ENCODE measurements at places on chromosomes 1 and 21. TPM values are rescaled to one million over a fixed set of nuclear protein-coding genes. Genes with fewer than 3 reads are reported as not detected.

Gene SPATA45
- total RNA-seq = not detected

Gene GBP7
- not detected for total RNA-seq

Gene OR1C1
- total RNA-seq = not detected

Gene GAS5
- total RNA-seq = 352 TPM

DNA sequence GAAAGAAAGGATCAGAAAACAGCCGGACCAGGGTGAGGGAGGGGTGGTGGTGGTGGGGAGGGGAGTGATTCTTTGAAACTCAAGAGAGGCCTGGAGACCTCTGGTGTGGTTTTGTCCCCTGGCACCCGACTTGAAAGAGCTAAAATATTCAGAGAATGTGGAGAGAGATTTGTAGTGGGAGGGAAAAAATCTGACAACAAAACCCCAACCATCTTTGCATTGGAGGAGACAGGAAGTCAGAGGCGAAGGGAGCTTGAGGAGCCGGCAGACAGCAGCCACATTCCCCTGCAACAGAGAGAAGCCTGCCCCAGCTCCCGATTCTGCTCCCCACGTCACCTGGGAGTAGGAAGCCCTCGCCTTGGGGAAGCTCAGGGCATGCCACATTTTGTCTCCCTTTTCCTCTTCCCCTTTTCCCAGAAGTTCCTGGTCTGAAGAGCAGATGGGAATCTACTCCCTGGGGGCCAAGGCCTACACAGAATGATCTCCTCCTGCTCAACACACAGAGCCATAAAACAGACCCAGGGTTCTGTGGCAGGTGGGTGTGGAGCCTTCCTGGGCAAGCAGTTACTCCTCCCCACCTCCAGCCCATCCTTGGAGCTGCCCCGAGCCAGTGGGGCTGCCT, 84.9 kb downstream of the ITPKB start:
- no peak for DNase-seq

- no peak for DNase-seq
Measured at GRCh38 chr1:209397910-209398309, 185.6 kb upstream of the CAMK1G start.

GRCh38 chr1:113821916-113822315, 9.6 kb upstream of the RSBN1 start:
- no peak for DNase-seq

- no peak for DNase-seq
Measured at GRCh38 chr1:44029260-44029910, 1.9 kb downstream of the SLC6A9 start.

DNA sequence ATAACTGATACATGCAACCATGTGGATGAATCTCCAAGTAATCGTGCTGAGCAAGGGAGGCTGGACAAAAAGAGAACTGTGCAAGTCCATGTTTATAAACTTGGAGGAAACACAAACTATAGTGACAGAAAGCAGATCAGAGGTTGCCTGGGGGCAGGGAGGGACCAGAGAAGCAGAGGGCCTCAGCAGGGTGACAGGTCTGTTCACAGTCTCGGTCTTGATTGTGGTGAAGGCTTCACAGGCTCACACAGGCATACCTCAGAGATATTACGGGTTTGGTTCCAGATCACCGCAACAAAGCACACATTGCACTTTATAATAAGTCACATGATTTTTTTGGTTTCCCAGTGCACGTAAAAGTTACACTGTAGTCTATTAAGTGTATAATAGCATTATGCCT, 28.5 kb downstream of the ACOT7 start:
- DNase-seq = no peak

DNA sequence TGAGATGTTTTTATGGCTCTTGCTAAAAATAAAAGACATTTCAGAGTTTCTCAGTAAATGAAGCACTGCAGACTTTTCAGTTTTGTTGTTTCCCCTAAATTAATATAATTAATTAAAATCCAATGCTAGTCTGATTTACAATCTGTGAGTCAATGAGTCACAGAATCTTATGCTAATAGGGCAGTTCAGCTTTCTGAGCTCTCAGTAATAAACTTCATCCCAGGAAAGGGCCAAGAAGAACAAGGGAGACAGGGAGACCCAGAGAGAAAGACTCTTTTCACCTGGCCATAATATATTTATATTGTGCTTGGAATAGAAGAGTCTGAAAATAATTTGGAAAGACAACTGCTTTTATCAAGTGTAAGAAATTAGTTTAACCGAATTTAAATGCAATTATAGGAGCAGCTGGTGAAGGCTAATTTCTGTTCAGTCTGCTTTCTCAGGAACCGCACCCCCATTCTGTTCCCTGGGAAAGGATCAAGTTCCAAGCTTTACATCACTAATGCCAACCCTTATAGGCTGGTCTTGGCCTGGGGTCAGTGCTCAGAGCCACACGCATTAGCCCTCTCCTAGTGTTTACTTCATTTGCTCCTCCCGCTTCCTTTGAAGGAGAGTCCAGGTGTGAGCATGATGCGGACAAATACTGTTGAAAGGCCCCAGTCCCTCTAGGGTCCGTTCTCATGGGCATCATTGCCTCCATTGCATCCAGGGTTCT, 145.6 kb downstream of the ZBTB18 start:
- no peak for DNase-seq

GRCh38 chr1:112826217-112826944, 111.2 kb upstream of the PPM1J start:
- DNase-seq = no peak
